ENCODE measurements at places on chromosomes 4 and X.

- no peak for DNase-seq
Measured at GRCh38 chr4:38625508-38625907, 38.5 kb upstream of the KLF3 start.

DNA sequence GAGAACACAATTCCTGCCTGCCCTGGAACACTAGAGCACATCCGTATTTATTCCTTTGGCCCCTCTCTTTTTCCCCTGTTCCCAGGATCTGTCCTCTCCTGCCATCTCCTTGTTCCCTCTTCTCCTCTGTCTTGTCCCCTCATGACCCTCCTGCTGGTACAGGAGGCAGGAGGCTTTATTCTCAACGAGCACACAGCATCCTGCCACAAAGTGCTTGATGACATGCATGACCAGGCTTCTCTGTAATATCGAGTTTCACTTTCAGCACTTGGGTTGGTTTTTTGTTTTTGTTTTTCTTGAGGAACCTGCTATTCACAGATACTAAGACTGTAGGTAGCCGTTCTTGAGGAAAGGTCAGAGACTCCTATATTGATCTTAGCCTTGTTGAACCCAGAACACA is 35.3 kb downstream of the NALF2 start:
- DNase-seq: no peak

DNA sequence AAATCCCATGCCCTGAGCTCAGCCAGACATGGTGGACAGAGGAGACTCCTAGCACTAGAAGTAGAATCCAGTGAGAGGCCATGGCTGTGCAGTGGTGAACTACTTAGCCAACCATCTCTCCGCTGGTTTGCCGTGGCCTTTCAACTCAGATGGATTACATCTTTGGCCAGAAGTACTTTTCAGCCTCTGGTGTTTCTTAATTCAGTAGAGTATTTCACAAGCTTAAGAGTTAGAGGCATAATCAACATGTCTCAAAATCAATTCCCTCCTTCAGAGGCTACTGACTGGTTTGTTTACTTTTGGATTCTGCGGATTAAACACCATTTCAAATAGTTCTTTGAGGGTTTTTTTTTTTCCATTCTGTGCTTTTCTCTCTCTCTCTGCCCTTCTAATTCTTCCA is 91.1 kb upstream of the PGRMC2 start:
- DNase-seq: no peak

GRCh38 chr4:61511716-61512488 is 311.8 kb downstream of the ADGRL3 start:
- DNase-seq: no peak

- DNase-seq: no peak
Measured at GRCh38 chr4:189973646-189974045, 33.0 kb downstream of the FRG1 start.

GRCh38 chrX:23385242-23385641 is 50.6 kb downstream of the PTCHD1 start:
- no peak for DNase-seq

GRCh38 chrX:124280294-124280902 is 52.1 kb upstream of the TEX13D start:
- DNase-seq: no peak

GRCh38 chr4:155582971-155583437 is 83.6 kb upstream of the GUCY1A1 start:
- DNase-seq: no peak

DNA sequence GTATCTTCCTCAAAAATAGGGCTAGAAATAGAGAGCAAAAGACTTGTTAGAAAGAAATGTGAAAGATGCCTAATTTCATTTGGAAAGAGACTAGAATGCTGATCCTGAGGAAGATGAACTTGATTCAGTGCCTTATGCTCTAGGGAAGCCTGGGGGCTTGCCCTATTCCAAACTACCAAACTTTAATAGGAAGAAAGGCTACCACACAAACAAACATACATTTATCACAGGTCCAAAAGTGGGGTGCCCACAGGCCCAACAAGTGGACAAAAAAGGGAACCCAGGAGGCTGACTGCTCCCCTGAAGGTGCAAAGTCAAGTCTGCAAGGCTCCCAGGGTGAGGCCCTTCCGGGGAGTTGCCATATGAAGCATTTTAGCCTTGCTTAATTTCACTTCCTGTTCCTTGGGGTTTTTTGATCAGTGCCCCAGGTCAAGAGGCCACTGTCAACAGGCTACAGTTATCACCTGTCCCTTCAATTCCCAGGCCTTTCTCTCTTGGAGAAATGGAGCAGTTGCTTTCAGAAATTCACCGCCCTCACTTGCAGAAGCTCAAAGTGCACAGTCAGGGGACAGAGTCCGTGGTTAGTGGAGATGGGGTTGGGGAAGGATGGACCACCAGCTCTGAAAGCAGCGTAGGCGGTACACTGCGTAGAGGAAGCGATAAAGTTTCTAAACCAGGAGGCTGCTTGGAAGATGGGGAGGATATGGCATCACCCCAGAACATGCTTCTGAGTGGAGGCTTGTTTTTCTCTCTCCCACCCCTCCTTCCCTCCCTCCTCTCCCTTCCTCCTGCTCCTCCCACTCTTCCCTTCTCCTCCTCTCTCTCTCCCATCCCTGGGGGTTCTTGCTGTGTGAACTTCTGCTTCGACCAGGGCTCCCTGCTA is 36.4 kb downstream of the TMEM154 start:
- no peak for DNase-seq

GRCh38 chr4:156501962-156502361 is 469.6 kb downstream of the PDGFC start:
- no peak for DNase-seq

DNA sequence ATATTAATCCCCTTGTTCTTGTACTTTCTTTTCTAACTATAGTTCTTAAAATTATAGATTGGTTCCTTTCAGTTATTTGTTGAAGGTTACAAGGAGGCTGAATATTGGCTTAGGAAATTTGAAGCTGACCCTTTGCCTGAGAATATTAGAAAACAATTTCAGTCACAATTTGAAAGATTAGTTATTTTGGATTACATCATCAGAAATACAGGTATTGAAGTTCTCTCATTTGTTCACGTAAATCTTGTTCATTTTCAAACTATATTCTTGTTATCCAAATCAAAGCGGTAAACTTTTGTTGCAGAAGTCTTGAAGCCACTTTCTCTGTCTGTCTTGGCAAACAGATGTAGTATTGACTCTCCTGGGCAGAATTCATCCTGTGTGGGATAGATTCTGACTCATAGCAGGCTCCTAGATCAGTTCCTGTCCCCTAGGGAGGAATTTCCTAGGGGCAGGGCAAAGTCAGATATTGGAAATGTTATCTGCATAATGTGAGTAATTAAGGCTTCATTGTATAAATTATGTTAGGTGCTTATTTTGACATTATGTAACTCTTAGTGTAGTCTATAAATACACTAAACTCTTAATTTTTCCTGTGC is 25.2 kb downstream of the PI4K2B start:
- no peak for DNase-seq

DNA sequence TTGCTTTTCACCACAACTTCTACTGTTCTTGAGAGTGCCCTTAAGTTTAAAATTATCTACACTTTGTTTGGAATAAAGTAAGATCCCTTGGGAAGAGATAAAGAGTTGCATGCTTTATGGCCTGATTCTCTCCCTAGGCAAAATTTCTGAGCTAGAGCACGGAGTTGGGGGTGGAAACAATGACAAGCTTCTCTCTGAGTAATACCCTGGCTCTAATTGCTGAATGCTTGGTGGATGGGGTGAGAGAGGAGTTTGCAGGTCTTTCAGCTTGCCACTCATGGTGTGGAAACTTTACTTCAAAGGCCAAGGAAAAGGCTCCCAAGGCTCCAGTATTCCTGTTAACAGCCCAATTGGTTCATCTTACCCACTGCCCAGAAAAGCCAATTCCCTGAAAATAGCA is 26.1 kb upstream of the PRDM8 start:
- DNase-seq: no peak

GRCh38 chr4:176262243-176262642 is 6.8 kb downstream of the ASB5 start:
- no peak for DNase-seq

DNA sequence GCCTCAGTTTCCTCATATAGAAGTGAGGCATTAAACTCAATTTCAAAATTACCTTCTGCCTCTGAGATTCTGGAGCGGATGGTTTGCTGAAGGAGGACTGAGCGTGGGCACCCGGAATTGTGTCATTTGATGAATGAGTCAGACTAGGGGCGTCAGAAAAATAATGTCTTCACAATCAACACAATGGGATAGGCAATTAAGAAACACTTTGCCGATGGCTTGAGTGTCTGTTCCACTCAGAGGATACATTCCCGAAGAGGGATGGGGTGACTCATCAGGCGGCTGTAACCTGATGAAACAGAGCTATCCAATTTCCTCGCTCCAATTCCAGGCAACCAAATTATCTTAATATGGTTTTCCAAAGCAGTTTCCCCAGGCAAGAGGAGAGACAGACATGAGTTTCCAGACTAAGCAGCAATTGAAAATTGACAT is 1.2 kb upstream of the CHRNA9 start:
- DNase-seq: no peak

DNA sequence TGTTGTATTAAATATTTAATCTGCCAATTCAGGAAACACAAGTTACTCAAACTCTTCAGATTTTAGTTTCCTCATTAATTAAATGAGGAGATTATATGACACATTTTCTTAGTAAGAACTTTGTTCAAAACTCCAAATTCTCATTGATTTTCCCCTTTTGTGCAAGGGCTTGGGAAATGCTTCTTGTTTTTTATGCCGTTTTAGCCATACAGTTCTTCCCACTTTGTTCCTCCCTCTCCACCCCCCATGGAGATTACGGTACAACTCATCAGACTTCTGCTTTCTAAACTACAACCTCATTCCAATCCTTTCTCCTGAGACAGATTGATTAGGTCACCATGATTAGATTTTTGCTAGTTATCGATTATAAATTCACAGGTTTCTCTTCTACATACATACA is 10.9 kb upstream of the BBS7 start:
- no peak for DNase-seq

- no peak for DNase-seq
Measured at GRCh38 chr4:187544461-187545053, 451.0 kb upstream of the ZFP42 start.

- no peak for DNase-seq
Measured at GRCh38 chrX:139642241-139642927, 65.6 kb downstream of the MCF2 start.

DNA sequence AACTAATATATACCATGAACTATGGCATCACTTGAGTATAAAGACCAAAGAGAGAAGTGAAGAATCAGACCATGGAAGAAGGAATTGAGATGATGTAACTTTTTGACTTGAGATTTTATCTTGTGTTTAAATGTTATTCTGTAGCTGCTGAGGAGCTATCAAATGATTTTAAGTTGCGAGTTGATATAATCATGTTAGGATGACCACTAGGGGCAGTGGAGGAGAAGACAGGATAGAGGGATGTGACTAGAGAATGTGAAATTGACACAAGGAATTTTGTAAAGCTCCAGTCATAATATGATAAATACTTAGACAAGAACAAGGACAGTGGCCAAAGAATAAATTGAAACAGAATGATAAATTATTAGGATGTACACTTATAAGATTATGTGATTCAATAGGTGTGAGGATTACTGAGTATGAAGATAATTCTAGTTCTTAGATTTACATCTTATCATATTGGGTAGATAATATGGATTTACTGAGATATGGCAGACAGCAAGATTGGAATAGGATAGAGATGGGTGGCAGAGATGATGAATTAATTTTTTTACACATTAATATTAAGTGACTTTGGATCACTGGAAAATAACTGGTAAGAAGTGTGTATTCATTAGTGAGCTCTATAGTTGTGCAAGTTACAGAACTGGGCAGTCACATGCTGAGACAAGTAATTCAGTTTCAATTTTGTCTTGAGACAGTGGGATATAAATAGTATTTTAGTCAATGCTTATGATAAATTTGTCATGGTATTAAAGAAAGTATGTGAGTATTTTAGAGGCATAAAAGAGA is 816.0 kb upstream of the PCDH10 start:
- DNase-seq: no peak

- no peak for DNase-seq
Measured at GRCh38 chr4:108531461-108531860, 88.9 kb upstream of the RPL34 start.

GRCh38 chr4:183807420-183808096 is 97.5 kb upstream of the STOX2 start:
- DNase-seq: no peak

- DNase-seq: no peak
Measured at GRCh38 chr4:13611283-13611842, 16.2 kb downstream of the BOD1L1 start.

GRCh38 chr4:126124818-126125217 is 810.1 kb downstream of the FAT4 start:
- DNase-seq: no peak

DNA sequence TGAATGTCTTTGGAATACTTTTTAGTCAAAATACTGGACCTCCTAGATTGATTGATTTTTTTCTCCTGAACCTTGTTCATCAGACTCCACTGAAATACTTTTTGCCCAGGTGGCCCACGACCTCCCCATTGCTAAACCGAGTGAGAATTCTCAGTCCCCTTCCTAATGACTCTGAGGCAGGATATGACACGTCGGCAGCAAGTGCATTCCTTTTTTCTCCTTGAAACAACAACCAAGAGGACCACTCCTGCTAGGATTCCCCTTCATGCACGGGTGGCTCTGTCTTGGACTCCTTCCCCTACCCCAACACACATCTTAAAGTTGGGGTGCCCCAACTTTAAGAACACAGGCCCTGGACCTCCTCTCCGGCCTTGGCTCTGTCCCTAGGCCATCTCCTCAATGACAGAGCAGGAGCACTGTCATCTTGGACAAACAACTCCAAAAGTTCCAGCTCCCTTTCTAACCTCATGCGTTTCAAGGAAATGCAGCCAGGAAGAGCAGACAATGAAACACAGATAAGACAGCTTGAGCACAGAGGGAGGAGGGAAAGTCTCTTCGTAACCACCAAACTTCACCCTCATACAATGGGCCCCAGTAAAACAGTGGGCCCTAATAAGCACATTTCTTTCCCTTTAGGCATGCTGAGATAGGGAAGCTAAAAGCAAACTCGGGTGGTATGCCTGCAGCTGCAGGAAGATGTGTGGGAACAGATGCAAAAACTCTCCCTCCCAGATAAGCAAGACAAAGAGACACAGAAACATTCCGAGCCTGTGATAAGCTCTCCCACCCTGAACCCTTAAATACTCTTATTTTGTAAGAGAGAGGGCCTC is 33.9 kb downstream of the ZBTB49 start:
- no peak for DNase-seq

- DNase-seq: no peak
Measured at GRCh38 chr4:72207196-72207595, 175.4 kb downstream of the NPFFR2 start.

DNA sequence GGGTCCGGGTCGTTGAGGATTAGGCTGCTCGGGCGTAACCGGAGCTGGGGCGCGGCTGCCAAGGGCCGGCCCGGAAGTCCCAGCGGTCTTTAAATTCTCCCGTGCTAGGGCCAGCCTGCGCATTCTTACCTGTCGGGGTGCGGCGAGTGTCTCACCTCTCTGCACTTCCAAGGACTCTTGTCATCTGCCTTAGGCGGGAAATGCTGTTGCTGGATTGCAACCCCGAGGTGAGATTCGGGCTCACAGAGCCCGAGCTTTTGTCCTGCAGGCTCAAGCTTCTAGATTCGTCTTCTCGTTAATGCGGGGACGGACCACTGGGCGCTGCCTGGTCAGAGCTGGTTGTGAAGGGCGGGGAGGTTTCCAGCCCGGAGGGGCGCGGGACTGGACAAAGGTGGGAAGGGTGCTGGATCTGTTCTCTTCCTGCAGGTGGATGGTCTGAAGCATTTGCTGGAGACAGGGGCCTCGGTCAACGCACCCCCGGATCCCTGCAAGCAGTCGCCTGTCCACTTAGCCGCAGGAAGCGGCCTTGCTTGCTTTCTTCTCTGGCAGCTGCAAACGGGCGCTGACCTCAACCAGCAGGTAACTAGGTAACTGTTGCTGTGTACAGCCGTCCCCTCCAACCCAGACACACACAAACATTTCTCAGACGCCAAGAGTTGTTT is at the start of gene ANKRD37:
Gene ANKRD37, plus strand, starts transcription at position 118 of the 662 bp plus-strand sequence. Its CDS starts 83 bp downstream, at position 201.
- DNase-seq: peak; percentile 0
